ENCODE measurements at places on chromosomes 6 and 20. TPM values are rescaled to one million over a fixed set of nuclear protein-coding genes. Genes with fewer than 3 reads are reported as not detected.

- DNase-seq, result no peak
Measured at GRCh38 chr6:38973178-38974057, 75.2 kb upstream of the GLP1R start.

GRCh38 chr6:110655821-110656220, 159.4 kb downstream of the CDK19 start:
- DNase-seq, result no peak

PSORS1C1 gene
- 2.1 TPM for total RNA-seq

DNA sequence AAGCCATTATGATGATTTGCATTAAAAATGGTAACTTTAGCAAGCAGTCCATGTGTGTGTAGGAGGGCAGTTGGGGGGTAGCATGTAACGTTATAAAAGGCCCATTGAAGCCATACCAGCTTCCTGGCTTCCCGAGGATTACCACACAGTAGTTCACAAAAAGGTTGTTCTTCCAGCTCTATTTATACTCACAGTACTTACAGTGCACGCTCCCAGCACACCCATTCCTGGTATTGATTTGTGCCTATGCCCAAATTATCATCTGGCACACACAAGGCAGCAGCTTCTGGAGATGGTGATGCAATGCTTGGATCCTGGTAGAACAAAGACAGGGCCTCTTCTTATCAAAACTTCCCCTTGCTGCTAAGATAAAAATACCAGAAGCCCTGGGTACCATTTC, 436.8 kb downstream of the HAO1 start:
- DNase-seq, result no peak

- peak; percentile 90 for DNase-seq
Measured at GRCh38 chr20:38143646-38144554, 21.2 kb downstream of the TGM2 start.

SLC4A11 gene
- total RNA-seq, result 0.38 TPM

DNA sequence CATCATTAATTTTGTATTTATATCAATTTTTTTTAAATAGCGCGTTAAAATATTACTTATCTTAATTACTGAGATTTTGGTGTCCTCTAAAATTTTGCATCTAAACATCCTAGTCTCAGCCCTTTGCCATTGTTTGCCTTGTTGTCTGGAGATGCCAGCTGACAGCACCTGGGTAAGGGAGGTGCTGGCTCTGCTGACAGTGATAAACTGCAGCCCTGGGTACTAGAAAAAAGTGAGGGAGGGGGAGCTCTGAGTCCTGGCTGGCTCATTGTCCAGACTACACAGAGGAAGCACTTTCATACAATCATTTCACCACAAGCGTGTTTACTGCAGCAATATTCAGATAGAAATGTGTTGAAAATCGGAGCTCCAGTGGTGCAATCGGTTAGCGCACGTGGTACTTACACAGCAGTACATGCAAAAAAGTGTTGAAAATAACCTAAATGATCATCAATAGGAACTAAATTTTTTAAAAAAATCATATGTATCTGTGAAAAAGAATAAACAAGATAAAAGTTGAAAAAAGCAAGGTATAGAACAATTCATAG, 18.5 kb upstream of the UBR2 start:
- no peak for DNase-seq

All from posterior vena cava (tissue), 2 donors.